ENCODE measurements at places on chromosomes 5 and 9.

DNA sequence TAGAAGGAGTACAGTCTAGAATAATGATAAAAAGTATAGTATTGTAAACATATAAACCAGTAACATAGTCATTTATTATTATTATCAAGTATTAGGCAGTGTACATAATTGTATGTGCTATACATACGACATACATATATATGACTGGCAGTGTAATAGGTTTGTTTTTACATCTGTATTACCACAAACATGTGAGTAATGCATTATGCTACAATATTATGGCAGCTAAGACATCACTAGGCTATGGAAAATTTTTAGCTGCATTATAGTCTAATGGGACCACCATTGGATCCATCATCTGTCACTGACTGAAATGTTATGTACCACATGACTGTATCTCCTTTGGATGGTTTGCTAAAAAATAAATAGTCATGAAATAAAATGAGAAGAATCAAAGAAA, 530.0 kb downstream of the PRR16 start:
- no peak for DNase-seq

GRCh38 chr9:130182381-130182909, 10.2 kb downstream of the NCS1 start:
- DNase-seq = no peak

DNA sequence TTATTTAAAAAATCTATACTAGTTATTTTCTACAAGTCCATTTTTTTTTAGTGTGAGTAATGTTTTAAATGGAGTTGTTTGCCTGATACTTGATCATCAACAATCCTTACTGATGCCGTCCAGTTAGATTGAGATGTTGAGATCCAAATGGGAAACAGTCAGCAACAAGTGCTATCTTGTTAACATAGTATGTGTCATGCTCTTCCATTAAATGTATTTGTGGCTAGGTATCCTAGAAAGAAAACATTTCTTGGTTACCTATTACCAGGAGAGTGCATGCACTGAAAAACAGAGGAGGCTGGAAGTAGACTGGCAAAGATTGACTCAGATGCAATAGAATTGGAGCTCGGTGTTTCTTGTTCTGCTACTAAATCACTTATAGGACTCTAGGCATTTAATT, 123.4 kb upstream of the MAN2A1 start:
- no peak for DNase-seq

DNA sequence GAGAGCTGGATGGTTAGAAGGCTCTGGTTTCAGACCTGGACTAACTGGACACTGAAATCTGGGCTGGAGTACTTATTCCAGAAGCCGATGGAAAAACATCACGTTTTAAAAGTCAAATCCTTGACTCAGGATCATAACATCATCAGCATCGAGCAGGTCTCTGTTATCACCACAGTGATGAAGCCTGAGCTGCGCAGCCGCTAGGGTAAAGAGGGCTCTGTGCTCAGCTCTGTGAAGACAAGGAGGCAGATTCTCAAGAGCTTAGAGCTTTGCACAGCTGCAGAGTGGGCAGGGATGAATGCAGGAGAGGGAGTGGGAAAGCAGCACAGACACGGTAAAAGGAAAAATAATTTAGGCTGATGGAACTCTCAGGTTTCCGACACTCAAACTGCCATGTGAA, 208.8 kb upstream of the TAS2R1 start:
- DNase-seq = no peak

DNA sequence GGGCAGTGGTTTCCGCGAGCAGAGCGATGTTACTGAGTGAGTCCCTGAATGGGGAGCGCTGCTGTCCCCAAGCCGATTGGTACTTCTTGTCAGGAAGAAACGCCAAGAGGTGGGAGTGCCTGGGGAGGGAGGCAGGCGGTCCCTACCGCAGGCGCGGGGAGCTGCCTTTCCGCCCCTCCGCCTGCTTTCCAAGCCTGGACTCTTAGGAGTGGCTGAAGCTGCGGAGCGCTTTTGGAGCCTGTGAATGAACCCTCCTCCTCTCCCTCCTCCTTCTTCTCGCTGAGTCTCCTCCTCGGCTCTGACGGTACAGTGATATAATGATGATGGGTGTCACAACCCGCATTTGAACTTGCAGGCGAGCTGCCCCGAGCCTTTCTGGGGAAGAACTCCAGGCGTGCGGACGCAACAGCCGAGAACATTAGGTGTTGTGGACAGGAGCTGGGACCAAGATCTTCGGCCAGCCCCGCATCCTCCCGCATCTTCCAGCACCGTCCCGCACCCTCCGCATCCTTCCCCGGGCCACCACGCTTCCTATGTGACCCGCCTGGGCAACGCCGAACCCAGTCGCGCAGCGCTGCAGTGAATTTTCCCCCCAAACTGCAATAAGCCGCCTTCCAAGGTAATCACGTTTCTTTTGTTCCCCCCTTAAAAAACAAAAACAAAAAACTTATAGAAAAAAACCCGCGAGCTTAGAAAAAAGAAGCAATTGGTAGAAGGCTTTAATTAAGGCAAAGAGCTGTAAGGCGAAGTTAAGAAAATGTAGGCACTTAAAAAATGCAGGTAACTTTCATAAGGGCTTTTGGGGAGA, at the start of gene VCAN:
TSS of gene VCAN (plus strand) at position 340 of the 808 bp plus-strand sequence. CDS start 11,775 bp downstream, outside the sequence.
- DNase-seq = no peak

GRCh38 chr9:79224672-79225433, 346.9 kb upstream of the TLE4 start:
- no peak for DNase-seq

DNA sequence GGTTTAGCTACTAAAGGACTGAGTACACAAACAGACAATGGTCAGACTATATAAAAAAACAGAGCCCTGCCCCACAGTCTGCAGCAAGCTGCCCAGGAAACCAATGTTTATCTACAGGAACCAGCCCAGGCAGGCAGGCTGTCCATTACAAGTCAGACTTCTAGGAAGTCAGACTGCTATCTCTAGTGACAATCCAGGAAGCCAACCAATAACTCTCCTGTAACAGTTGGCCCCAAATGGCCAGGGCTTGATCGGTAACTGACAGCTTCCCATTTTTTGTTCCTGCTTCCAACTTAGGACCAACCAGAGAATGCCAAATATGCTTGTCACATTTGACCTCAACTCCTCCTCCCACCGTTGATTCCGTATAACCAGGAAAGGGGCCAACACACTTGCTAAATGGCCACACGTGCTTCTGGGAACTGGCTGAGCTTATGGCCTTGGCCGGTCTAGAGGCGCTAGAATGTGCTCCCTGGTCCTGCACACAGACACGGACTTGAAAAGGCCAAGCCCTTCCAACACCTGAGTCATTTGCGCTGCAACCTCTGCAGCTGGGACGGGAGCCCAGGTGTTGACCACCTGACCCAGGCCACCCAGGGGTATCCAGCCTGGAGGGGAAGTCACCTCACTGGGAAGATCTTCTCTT, 79.6 kb upstream of the CDK20 start:
- no peak for DNase-seq

DNA sequence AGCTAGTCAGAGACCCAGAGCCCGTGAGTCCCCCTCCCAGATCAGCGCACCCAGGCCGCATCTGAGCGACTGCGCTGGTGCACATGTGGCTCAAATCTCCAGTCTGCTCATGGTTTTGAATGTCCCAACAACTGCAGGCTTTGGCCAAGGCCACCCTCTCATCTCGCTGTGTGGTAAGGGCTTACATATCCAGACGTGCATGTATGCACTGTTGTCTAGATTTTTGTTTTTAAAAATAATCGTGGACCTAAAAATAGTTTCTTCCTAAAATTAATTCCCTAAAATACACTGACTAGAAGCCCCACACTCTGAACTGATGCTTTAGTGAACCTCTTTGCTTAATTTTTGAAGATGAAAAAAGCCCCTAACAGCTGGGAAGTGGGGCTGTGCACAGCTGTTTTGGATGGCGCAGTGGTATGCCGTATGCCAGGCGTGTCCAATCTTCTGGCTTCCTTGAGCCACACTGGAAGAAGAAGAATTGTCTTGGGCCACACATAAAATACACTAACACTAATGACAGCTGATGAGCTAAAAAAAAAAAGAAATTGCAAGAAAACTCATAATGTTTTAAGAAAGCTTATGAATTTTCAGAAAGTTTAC, 143.0 kb upstream of the LHFPL2 start:
- no peak for DNase-seq

DNA sequence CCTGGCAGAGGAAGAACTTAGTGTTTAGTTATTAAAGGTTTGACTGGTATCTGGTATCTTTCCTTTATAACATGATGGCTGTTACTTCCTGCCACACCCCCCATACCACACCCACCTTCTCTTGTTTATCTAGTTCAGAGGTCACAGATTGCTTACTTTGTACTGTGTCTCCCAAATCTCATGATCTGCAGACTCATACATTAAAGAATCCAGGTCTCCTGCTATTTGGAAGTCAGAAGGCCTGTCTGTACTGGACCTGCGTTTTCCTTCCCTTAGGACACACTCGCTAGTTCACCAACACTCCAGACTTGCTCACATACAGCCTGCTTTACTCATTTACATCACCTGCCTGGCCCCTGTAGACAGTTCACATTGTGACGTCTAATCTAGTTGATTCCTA, 39.3 kb downstream of the NUDT12 start:
- no peak for DNase-seq

GRCh38 chr9:136432591-136432990, 7.1 kb downstream of the INPP5E start:
- DNase-seq = no peak

DNA sequence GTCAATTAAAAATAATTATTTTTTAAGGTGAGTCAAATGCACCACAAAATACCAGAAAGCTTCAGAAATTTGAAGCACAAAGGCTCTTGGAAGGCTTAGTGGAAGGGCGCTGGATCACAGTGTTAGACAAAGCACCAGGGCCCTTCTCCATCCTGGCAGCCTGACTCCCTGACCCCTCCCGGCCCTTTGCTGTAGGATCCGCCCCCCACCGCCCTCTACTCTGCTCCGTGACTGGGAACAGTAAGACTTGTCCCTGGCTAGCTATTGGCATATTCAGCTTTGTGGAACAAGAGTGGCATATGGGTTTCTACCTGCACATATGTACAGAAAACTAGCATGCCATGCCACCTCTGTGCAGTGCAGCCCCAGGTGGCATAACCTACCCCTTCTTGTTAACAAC, 222.1 kb downstream of the SYK start:
- DNase-seq = no peak

DNA sequence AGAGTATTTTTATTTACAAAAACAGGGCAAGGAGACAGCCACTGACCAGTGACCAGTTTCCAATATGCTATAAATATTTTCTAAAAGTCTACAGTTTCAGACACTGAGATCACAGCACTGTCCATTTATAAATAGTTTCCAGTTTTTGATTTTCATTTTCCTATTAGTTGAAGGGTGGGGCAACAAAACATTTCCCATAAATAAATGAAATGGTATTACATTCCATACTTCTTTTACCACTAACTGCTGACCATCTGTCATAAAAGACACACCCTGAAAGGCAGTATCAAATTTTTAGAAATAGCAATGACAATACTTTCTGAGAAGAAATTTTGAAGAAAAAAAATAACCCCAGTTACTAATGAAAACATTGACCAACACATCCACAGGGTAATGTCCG, 126.7 kb downstream of the ARSB start:
- DNase-seq = no peak

- DNase-seq = no peak
Measured at GRCh38 chr5:66475731-66476130, 120.5 kb upstream of the MAST4 start.

- no peak for DNase-seq
Measured at GRCh38 chr5:143955141-143955540, 143.2 kb downstream of the HMHB1 start.

DNA sequence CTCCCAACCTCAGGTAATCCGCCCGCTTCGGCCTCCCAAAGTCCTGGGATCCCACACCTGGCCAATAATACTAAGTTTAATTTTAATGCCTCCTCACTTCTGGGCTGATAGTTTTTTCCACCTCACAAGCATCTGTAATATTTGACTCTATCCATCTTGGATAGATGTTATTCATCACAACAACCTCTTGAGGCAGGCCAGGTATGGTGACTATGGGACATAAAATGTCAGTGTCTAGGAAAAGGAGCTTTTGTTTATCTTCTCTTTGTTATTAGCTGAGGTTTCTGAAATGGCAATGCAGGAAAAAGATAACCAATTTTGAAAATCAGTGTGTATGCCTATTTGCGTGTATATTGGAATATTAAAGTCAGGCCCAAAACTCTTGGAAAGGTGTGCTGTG, 1.2 kb upstream of the CCDC69 start:
- DNase-seq = no peak

DNA sequence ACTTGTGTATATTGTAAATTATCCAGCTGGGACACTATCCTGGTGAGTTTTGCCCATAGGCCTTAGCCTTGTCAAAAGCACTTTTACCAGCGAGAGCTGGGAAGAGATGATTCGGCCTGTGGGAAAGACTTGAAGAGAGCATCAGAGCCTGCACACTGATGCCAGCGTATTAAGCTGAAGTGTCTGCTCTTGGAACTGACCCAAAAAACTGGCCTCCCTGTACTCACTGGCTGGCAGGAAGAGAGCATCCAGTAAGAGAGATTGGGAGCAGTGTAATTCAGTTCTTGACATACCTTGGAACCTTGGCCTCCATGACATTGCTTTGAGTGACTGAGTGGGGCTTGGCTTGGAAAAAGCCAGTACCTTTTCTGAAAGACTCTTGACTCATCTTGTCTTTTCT, 73.7 kb downstream of the ZNF462 start:
- no peak for DNase-seq

- DNase-seq = no peak
Measured at GRCh38 chr5:79544131-79544530, 30.2 kb upstream of the HOMER1 start.

DNA sequence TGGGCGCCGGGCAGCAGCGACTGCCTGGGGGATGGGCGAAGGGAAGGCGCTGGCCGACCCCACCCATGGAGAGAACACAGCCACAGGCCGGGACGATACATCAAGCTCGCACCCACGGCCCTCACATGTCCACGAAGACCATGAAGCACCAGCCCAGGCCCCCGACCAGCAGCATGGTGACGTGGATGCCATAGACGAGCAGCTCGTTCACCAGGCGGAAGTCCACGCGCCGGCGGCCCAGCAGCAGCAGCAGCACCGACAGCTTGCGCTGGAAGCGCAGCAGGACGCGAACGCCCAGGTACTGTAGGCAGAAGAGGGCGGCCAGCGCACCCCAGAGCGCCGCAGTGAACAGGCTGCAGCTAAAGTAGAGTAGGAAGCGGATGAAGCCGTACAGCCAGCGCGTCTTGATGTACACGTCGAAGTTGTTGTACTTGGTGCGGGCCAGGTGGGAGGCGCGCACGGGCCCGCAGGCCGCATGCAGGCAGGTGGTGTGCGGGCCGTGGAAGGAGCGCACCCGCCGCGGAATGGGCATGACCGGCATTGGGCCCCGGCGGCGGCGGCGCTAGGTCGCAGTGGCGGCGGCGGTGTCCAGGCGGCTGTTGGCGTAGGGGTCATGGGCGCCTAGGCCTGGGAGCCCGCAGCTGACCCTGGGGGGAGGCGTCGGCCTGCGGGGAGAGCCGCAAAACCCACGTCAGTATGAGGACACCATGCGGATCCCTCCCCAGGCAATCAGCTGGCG, 2.1 kb downstream of the TMEM250 start:
- DNase-seq = no peak

DNA sequence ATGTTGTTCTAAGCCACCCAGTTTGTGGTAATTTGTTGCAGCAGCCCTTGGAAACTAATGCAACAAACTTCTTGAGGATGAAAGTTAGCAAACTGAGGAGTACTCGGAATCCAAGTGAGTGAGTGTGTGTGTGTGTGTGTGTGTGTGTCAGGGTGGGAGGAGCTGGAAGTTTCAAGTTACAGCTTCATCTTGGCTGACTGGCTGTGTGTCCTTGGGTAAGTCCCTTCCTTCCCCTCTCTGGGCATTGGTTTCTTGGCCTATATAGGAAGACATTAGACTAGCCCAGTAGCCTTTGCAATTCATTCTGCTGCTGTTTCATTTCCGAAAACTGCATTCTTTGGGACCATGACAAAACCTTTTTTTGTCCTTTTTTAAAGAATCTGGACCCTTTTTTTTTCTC, 157.2 kb downstream of the MELK start:
- no peak for DNase-seq
